T-helper 1 cell (primary cell): ENCODE measurements at places on chromosomes 13 and 19.

DNA sequence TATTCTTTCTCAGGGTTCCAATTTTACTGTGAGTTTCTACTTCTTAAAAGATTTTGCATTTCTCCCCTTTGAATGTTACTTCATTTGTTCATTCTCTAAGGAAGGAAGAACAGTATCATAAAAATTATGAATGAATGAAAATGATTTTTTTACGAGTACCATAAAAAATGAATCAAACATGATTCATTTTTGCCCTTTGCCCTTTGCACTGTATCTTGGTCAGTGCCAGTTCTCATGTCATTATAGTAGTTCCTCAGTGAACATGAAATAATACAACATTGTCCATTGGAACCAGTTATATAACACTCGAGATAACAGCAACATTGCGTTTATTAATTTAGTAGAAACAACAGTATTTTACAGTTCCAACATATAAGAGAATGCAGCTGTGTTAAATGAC is 28.8 kb downstream of the FLT1 start:
- no peak for DNase-seq

DNA sequence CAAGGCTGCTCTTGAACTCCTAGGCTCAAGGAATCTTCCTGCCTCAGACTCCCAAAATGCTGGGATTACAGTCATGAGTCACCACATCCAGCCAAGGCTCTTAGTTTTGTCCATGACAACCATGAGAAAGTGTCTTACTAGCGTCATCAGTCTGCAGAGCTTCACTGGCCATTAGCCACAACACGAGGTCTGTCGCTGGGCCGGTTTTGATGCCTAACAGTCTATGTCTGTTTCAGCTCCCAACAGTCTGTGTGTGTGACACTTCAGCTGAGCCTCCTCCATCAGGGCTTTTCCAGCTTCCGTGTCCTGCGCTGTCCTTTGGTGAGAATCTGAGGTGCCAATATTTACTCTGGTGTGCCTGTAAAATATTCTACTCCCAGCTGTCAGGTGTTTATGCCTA is 47.6 kb downstream of the CEP89 start:
- no peak for DNase-seq

- DNase-seq = no peak
These were observed 10.0 kb downstream of the CFD start for GRCh38 chr19:869245-870177.

DNA sequence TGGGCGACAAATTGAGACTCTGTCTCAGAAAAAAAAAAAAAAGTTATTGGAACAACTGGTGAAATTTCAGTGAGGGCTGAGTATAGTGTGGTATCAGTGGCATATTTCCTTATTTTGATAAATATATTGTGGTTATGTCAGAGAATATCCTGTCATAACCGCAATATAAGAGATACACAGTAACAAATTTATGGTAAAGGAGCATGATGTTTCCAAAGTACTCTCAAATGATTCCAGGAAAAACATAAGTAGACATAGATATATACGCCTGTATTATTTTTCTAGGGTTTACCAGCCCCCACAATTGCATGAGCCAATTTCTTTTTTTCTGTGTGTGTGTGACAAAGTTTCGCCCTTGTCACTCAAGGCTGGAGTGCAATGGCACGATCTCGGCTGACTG is 5.7 kb upstream of the C5AR1 start:
- no peak for DNase-seq

DNA sequence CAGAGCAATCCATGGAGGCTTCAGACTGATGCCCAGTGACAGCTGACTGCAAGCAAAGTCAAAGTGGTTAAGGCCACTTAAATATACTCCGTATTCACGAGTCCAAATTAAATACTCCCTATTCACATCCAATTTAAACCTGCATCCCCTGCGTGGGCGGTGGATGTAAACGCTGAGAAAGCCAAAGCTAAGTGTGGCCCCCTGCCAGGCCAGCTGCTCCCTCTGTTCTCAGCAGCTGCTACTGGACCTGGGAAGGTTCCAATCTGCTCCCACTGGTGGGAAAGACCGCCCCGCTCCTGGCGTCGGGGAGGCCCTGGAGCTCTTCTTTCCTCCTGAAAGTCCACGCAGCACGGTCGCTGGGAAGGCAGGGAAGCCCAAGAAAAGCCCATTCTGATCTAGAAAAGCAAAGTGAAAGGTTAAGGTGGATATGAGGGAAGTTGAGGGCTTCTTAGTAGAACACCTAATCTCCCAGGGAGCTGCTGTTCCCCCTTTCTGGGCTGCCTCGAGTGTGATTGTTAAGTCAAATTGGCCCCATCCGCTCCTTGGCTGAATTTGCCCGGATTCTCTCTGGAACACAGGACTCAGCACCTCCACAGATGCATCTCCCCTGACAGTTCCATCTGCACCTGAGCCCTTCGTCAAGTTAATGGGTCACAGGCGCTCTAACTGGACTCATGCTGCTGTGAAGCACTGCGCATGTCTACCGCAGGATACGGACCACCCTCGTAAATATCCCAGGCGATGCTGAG is 205.5 kb downstream of the USP12 start:
- DNase-seq = no peak

- DNase-seq = no peak
These were observed 130.8 kb downstream of the DNAJC15 start for GRCh38 chr13:43154156-43154651.

DNA sequence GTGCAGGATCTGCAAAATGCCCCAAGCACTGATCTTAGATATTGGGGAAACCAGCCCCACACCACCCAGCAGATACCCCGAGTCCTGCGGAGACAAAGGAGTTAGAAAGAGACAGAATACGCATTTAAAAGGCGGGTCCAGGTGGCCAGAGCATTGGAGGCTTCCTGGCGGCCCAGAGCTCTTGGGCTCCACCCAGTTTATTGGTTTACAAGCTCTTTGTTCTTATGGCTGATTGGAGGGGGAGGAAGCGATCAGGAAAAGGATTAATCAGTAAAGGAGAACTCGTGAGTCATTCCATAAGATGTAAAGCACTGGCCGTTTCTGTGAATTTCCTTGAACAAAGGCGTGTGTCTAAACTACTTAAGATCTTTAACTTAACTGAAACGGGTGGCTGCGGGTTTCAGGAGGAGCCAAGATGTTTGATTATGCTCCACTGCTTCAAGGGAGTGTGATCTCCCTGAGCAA is 926 bp downstream of the ZNF587 start:
- no peak for DNase-seq

- no peak for DNase-seq
These were observed 37.4 kb upstream of the MTIF3 start for GRCh38 chr13:27487776-27488175.
